ENCODE measurements at places on chromosomes 13 and 19. TPM values are rescaled to one million over a fixed set of nuclear protein-coding genes. Genes with fewer than 3 reads are reported as not detected.

GRCh38 chr13:51148952-51149573, 38.0 kb upstream of the C13orf42 start:
- no peak overlapping the region for H3K4me3 ChIP-seq
- H3K4me1 ChIP-seq = no peaks in the 10 kb centered on the region
- peaks cover 7% of the 10 kb centered on the region for H3K27me3 ChIP-seq
- DNase-seq = no peak
- no peak overlapping the region for H3K27ac ChIP-seq

GRCh38 chr13:29718694-29719093, 123.2 kb upstream of the SLC7A1 start:
- H3K27me3 ChIP-seq = no peaks in the 10 kb centered on the region
- H3K27ac ChIP-seq = no peak overlapping the region
- no peak overlapping the region for H3K4me3 ChIP-seq
- H3K36me3 ChIP-seq = no peaks in the 10 kb centered on the region

Gene VSTM2B
- not detected for total RNA-seq

Gene LRRC8E
- total RNA-seq = 15.2 TPM

Gene RASAL3
- 2.4 TPM for total RNA-seq

Gene SYNE4
- 2.0 TPM for total RNA-seq

Gene TNNI3
- 2.6 TPM for total RNA-seq
